Left ventricle myocardium inferior (tissue), 1 donor: ENCODE measurements at places on chromosomes 5 and 9. TPM values are rescaled to one million over a fixed set of nuclear protein-coding genes. Genes with fewer than 3 reads are reported as not detected.

GRCh38 chr9:134293611-134294152, 32.6 kb upstream of the RXRA start:
- H3K4me3 ChIP-seq = peak overlapping the region; percentile 56
- H3K27ac ChIP-seq = peak overlapping the region; percentile 44
- H3K36me3 ChIP-seq = no peaks in the 10 kb centered on the region
- peaks cover 22% of the 10 kb centered on the region for H3K4me1 ChIP-seq
- DNase-seq = peak; percentile 26

ANGPTL2 gene
- total RNA-seq = 35.7 TPM

TAF11L5 gene
- total RNA-seq = not detected

PCDHA11 gene
- total RNA-seq = not detected

C5orf46 gene
- 12.0 TPM for total RNA-seq

DNA sequence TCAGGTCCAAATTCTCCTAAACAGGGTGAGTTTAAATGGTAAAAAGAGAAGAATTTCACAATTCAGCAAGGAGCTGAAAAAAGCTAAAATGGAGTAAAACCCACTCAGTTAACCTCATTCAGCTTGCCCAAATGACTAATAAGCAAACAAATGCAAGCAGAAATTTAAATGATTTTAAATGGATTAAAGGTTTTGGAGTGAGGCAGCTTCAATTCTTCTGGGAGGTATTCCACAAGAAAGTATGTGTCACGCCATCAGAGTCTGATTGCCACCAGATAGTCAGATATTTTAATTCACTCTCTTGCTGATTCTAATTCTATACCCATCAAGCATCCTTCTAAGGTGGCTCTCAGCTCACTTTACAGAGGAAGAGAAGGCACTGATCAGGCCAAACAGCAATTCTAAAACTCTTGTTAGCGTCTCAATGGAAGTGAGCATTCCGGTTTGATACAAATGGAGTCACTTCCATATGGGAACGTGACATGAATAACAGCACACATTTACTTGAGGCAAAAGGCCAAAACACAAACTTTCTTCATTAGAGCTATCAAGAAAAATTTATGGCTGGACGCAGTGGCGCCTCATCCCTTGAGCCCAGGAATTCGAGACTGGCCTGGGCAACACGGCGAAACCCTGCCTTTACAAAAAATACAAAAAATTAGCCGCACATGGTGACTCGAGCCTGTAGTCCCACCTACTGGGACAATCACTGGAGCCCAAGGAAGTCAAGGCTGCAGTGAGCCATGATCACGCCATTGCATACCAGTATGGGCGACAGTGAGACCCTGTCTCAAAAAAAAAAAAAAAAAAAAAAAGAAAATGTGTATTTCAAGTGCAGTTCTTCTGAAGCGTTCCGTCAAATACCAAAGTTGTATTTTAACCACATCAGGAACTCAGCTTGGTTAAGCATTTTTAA, 2.0 kb downstream of the CLK4 start:
- H3K27ac ChIP-seq = no peak overlapping the region
- H3K4me3 ChIP-seq = peak overlapping the region; percentile 96
- peaks cover 68% of the 10 kb centered on the region for H3K4me1 ChIP-seq
- no peak for DNase-seq
- H3K36me3 ChIP-seq = peaks cover 31% of the 10 kb centered on the region

DNA sequence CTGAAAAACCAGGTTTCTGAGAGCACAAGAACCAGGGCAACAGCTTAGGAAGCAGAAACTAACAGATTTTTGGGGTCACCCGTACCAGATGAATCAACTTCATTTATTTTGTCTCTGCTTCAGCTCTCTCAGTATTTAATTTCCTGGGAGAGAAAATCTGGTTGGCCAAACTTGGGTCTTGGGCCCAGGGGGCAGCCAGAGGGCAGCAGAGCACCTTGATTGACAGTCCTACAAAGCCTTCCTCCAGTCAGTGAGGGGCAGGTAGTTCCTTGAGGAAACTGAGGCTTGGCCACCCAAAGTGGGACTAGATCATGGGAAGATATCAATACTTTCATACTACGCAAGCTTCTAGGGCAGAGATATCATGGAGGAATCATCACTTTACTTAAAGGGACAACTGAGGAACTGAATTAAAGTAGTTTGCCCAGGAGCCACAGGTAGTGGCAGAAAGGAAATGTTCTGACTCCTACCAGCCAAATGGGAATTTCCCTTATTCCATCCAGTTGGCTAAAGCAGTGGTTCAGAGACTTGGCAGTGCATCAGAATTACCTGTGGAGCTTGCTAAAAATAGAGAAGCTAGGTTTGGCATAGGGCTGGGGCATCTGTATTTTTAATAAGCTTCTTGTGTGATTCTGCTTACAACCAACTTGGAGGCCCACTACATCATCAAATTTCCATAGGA, 21.5 kb upstream of the ARHGAP26 start:
- H3K4me3 ChIP-seq = no peak overlapping the region
- H3K36me3 ChIP-seq = no peaks in the 10 kb centered on the region
- peaks cover 92% of the 10 kb centered on the region for H3K4me1 ChIP-seq
- H3K27ac ChIP-seq = peak overlapping the region; percentile 88
- peak; percentile 29 for DNase-seq

- no peaks in the 10 kb centered on the region for H3K4me1 ChIP-seq
- no peak overlapping the region for H3K27ac ChIP-seq
- H3K27me3 ChIP-seq = no peaks in the 10 kb centered on the region
Measured at GRCh38 chr5:15376803-15377202, 123.2 kb upstream of the FBXL7 start.

DNA sequence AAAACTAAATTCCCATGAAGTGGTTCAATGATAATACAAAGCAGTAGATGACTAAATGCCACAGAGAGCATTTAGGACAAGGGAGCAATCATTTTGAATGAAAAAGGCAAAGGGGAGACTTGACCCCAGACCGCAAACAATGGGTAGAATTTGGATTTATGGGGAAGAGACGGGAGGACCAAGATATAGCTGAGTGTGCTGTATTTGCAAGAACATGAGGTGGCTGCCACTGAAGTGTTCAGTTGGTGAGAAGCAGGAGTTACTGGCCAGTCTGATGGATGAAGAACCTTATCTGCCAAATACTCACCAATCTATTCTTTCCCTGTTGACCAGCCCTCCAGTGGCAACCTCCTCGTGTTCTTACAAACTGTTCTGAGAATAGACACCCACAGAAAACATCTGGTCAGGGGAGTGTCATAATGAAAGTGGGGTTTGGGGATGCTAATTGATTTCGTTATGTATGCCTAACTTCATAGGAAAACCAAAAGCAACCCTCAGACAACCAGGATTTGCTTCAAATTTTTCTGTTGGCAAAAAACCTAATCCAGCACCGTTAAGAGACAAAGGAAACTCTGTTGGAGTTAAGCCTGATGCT, 19.8 kb downstream of the TDRD7 start:
- H3K27me3 ChIP-seq = no peaks in the 10 kb centered on the region
- no peak overlapping the region for H3K4me3 ChIP-seq
- H3K4me1 ChIP-seq = no peaks in the 10 kb centered on the region
- DNase-seq = no peak

PCDHGA8 gene
- 8.5 TPM for total RNA-seq

DNA sequence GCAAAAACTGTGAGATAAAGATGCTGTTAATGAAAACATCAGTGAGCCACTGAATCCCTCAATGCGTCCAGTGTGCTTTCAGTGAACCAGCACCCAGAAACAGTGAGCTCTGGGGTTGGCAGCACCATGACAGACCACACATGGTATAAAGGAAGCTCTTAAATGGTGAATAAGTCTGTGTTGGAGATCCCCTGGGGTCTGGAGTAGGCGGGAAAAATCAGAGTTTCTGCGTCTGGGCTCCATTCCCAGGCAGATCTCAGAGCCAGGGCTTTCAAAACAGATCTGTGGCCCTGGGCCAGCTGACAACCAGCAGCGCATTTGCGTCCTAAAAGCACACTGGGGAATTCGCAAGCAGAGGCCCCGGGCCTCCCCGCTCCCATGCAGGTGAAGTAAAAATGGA, 233.5 kb downstream of the FRMD3 start:
- H3K4me3 ChIP-seq = no peak overlapping the region
- H3K36me3 ChIP-seq = no peaks in the 10 kb centered on the region
- peak; percentile 88 for DNase-seq
- peak overlapping the region; percentile 68 for H3K27ac ChIP-seq

- no peak overlapping the region for H3K27ac ChIP-seq
- H3K4me3 ChIP-seq = no peak overlapping the region
- no peaks in the 10 kb centered on the region for H3K36me3 ChIP-seq
Measured at GRCh38 chr5:133114933-133115310, 63.1 kb downstream of the HSPA4 start.

DNA sequence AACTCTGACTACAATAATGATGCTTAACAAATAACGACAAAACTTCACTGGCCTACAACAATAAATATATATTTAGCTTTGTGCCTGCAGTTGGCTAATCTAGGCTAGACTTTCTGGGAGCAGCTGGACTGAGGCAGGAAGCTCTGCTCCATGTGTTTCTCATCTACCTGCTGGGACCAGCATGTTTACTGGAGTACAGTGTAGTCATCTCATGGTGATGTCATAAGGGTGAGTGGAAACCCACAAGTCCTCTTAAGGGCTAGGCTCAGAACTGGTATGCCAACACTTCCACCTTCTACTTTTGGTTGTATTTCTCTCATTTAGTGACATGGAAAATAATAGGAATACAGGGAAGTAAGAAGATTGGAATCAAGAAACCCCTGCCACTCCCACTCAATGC, 85.7 kb upstream of the NIPBL start:
- H3K36me3 ChIP-seq = no peaks in the 10 kb centered on the region
- H3K27me3 ChIP-seq = no peaks in the 10 kb centered on the region
- no peaks in the 10 kb centered on the region for H3K4me1 ChIP-seq

DNA sequence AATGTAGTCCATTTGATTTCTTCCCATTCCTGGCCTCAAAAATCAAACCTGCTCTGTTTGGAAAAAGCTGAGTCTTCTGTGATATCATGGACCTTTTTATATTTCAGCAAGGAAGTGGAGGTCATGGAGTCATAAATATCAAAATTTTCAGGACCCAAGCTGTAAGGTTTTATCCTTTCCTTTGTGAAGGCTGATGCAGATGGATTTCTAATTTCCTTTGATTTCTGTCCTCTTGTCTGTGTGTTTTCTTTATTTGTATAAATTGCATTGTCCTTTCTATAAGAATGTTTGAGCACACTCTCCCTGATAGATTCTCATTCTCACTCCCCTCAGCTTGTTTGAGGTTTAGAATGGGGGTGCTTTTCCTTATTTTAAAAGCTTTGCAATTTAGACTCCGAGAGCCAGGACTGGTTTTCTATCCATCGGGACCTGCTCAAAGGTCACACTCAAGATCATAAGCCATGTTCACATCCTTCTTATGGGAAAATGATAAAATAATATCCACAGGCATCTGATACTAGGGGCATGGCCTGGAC, 127.4 kb upstream of the TMEM161B start:
- no peak overlapping the region for H3K27ac ChIP-seq
- no peaks in the 10 kb centered on the region for H3K36me3 ChIP-seq
- H3K4me3 ChIP-seq = no peak overlapping the region
- no peaks in the 10 kb centered on the region for H3K27me3 ChIP-seq
- peaks cover 4% of the 10 kb centered on the region for H3K4me1 ChIP-seq

- DNase-seq = no peak
- H3K4me3 ChIP-seq = no peak overlapping the region
- peaks cover 16% of the 10 kb centered on the region for H3K4me1 ChIP-seq
- peaks cover 9% of the 10 kb centered on the region for H3K27me3 ChIP-seq
- no peak overlapping the region for H3K27ac ChIP-seq
Measured at GRCh38 chr5:79074641-79075040, 5.1 kb downstream of the BHMT2 start.

- no peak overlapping the region for H3K27ac ChIP-seq
- no peaks in the 10 kb centered on the region for H3K27me3 ChIP-seq
- H3K4me1 ChIP-seq = peaks cover 53% of the 10 kb centered on the region
- no peak for DNase-seq
- peaks cover 24% of the 10 kb centered on the region for H3K36me3 ChIP-seq
- H3K4me3 ChIP-seq = no peak overlapping the region
Measured at GRCh38 chr9:2170722-2171121, 155.6 kb downstream of the SMARCA2 start.

GRCh38 chr9:132324425-132324824, 30.4 kb downstream of the SETX start:
- no peak overlapping the region for H3K4me3 ChIP-seq
- H3K4me1 ChIP-seq = peaks cover 32% of the 10 kb centered on the region
- no peak for DNase-seq
- peaks cover 61% of the 10 kb centered on the region for H3K36me3 ChIP-seq
- H3K27ac ChIP-seq = no peak overlapping the region
- H3K27me3 ChIP-seq = no peaks in the 10 kb centered on the region

- H3K4me3 ChIP-seq = no peak overlapping the region
- H3K4me1 ChIP-seq = peaks cover 12% of the 10 kb centered on the region
- no peaks in the 10 kb centered on the region for H3K36me3 ChIP-seq
- no peaks in the 10 kb centered on the region for H3K27me3 ChIP-seq
Measured at GRCh38 chr5:149651686-149652085, 70.4 kb downstream of the ARHGEF37 start.

- no peaks in the 10 kb centered on the region for H3K4me1 ChIP-seq
- H3K27ac ChIP-seq = no peak overlapping the region
- H3K4me3 ChIP-seq = no peak overlapping the region
- H3K36me3 ChIP-seq = no peaks in the 10 kb centered on the region
- H3K27me3 ChIP-seq = no peaks in the 10 kb centered on the region
Measured at GRCh38 chr9:27933210-27934025, 360.1 kb upstream of the C9orf72 start.

ISL1 gene
- total RNA-seq = not detected

DNA sequence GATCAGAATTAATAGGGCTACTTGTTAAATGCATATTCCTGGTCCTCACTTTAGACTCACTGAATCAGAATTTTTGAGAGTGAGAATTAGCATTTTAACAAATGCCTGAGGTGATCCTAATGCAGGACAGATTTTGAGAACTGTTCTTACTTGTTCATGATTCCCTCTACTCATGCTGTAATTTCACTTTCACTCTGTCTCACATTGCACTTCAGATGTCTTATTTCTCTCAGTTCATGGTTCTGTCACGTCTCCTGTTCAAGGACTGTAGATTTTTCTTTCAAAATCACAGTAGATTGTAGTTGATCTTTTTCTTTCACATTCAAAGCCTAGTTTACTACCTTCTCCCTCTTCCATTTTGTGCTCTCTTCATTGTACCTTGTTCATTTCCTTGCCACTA, 54.3 kb downstream of the ADGRV1 start:
- peaks cover 13% of the 10 kb centered on the region for H3K27me3 ChIP-seq
- no peak for DNase-seq
- no peaks in the 10 kb centered on the region for H3K4me1 ChIP-seq
- H3K4me3 ChIP-seq = no peak overlapping the region
- H3K27ac ChIP-seq = no peak overlapping the region

GRCh38 chr5:141039061-141039460, 12.1 kb upstream of the PCDHB1 start:
- H3K36me3 ChIP-seq = no peaks in the 10 kb centered on the region
- no peak overlapping the region for H3K27ac ChIP-seq
- DNase-seq = no peak
- H3K4me3 ChIP-seq = no peak overlapping the region

GRCh38 chr5:58501778-58502417, 10.7 kb downstream of the GAPT start:
- no peaks in the 10 kb centered on the region for H3K4me1 ChIP-seq
- peaks cover 24% of the 10 kb centered on the region for H3K27me3 ChIP-seq
- DNase-seq = no peak
- H3K36me3 ChIP-seq = no peaks in the 10 kb centered on the region
